ENCODE measurements at places on chromosomes 1 and 21. TPM values are rescaled to one million over a fixed set of nuclear protein-coding genes. Genes with fewer than 3 reads are reported as not detected.

Gene SMCP
- not detected for total RNA-seq

- no peak for DNase-seq
These were observed 128.5 kb upstream of the HNRNPU start for GRCh38 chr1:244992833-244993232.

GRCh38 chr1:197342044-197342565 is 74.1 kb downstream of the CRB1 start:
- no peak for DNase-seq

Gene ZZZ3
- total RNA-seq, result 58.2 TPM

Gene ACTN2
- total RNA-seq, result 1.3 TPM

GRCh38 chr1:38266197-38266520 is 219.6 kb upstream of the POU3F1 start:
- DNase-seq, result peak; percentile 83

DNA sequence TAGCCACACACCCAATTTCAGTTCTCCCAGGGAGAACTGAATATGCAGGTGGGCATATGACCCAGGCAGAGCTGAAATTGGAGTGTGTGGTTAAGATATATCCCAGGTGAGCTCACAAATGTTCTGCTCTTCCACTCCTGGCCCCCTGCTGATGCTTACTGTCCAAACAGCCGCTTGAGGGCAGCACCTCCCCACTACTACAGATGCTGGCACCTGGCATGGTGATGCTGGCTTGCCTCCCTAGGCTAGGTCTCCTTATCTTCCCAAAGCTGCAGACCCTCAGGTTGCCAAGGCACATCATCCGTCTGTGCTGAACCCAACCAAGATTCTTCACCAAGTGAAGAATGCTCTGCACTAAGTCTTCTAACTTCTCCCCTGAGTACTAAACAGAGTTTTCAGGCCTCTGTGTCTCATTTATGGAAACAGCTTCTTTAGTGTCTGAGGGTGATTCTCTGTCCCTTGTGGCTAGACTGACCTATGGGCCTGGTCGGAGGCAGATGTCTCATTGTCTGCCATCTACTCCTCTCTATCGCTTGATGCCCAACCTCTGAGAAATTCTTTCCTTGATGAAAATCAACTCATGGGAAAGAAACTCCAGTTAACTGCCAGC is 27.2 kb downstream of the XCL1 start:
- peak; percentile 85 for DNase-seq

Gene NUP133
- total RNA-seq, result 26.7 TPM

Gene NPHS2
- total RNA-seq, result not detected

DNA sequence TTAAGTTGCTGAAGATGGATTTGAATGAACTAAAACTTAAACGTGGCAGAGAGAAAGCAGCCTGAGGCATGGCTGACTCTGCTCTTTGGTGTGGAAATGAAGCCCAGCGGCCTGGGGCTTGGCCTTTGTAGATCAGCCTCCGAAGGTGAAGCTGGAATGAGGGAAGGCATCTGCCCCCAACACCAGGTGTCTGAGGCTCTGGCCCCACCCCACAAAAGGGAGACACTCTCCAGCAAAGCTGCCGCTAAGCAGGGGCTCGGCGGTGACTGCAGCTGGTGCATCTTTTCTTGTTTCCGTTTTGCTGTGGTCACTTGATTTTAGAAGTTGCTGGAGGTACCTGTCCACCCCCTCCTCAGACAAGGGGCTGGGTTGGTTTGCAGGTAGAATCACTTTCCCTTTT is 38.2 kb upstream of the NID1 start:
- DNase-seq, result no peak

Gene ERICH3
- 0.51 TPM for total RNA-seq

GRCh38 chr1:63264161-63264560 is 58.2 kb upstream of the FOXD3 start:
- no peak for DNase-seq

- no peak for DNase-seq
These were observed 124.2 kb upstream of the LMO4 start for GRCh38 chr1:87204441-87204840.

GRCh38 chr21:34335316-34335715 is 28.5 kb upstream of the KCNE2 start:
- no peak for DNase-seq

Gene DDOST
- total RNA-seq, result 103 TPM

- no peak for DNase-seq
These were observed 207.2 kb downstream of the TOMM20 start for GRCh38 chr1:234921266-234922062.

DNA sequence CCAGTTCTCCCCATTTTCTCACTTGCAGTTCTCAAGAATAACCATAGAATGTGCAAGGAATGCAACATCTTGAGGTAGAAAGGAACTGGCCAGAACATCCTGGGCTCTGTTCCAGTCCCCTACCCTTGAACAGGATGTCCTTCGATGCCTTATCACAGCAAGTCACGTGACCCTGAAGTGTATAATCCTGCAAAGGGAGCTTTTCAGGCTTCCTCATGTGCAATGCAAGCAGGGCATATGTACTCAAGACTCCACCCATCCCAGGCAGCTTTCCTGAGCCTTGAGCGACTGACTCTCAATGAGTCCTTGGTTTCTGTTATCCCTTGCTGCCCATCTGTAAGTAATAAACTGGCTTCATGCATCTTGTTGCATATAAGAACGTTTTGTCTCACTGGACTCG is 311.0 kb downstream of the MRPL39 start:
- no peak for DNase-seq

DNA sequence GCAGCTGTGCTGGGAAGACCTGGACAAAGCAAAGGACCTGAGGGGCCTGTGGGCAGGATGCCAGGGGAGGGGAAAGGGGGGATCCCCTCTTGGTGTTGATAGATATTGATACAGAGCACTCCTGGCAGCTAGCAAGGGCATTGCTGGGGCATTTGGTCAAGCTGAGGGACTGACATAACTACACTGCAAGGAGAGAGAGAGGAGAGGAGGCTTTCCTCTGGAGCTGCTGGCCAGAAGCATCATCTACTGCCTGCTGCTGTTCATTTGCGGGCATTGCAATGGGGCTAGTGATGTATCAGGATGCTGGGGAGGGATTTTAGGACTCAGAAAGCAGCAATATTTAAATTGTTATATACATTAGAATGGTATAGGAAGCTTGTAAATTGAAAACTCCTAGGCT is 142.0 kb downstream of the ZNF648 start:
- no peak for DNase-seq

DNA sequence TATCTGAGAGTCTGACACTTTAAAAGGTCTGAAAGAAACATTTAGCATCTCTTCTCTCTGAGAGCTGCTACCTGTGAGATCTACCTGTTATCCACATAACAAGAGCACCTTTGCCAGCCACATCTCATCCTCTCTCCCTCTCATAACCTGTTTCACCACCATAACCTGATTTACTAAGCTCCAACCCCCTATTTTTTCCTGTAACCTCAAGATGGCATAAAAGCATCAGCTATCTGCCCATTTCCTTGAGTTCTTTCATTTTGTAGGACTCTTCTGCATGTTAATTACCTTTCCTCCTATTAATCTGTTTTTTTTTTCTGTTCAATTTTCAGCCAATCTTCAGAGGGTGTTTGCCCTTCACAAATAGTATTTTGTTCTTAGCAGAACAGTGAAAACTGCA is 136.5 kb upstream of the KCNK1 start:
- DNase-seq, result no peak

- DNase-seq, result no peak
These were observed 6.2 kb downstream of the PPT1 start for GRCh38 chr1:40090652-40091355.

- DNase-seq, result no peak
These were observed 499.3 kb downstream of the NEGR1 start for GRCh38 chr1:71783071-71783470.

DNA sequence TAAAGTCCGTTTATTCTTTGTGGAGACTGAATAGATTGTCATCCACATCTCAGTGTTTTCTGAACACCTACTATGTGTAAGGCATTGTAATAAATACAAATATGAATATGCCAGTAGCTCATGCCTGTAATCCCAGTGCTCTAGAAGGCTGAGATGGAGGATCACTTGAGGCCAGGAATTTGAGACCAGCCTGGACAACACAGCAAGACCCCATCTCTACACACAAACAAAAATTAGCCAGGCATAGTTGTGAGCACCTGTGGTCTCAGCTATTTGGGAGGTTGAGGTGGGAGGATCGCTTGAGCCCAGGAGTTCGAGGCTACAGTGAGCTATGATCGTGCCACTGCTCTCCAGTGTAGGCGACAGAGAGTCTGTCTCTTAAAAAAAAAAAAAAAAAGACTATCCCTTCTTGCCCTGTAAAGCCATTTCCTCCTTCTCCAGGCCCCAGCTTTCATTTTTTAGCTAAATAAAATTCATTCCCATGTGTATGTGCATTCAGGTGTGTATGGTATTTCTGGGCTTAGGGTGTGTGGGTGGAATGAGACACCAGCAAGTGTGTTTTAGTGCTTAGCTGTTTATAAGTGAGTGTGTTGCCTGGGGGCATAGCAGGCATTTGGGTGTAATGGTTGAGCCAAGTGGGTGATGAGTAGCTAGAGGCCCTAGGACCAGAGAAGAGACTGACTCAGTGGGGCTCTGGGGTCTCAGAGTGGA is 7.8 kb downstream of the CELSR2 start:
- no peak for DNase-seq

Measured in mucosa of descending colon (tissue), 3 donors.